ENCODE measurements at places on chromosomes 3 and 15.

GRCh38 chr3:82736696-82737277, 975.3 kb upstream of the GBE1 start:
- DNase-seq = no peak

DNA sequence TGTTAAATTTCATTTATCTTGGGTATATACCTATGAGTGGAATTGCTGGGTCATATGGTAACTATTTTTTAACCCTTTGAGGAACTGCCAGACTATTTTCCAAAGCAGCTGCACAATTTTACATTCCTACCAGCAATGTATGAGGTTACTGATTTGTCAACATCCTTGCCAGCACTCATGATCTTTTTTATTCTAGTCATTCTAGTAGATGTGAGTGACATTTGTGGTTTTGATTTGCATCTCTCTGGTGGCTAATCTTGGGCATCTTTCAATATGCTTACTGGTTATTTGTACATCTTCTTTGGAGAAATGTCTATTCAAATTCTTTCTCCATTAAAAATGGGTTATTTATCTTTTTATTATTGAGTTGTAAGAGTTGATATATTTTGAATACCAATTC, 21.3 kb upstream of the LRRC58 start:
- no peak for DNase-seq

- peak; percentile 12 for DNase-seq
Measured at GRCh38 chr15:23687143-23687470, at the start of gene NDN. TSS of gene NDN (minus strand) at chr15:23687305. CDS start at chr15:23687217, 88 bp downstream.

- peak; percentile 48 for DNase-seq
Measured at GRCh38 chr15:41811432-41812195, 16.3 kb upstream of the JMJD7 start.

- no peak for DNase-seq
Measured at GRCh38 chr15:65377105-65377975, 462 bp downstream of the IGDCC3 start.

- no peak for DNase-seq
Measured at GRCh38 chr3:12954891-12955650, 113.7 kb upstream of the RPL32 start.

GRCh38 chr15:76904461-76905012, 603 bp downstream of the SCAPER start:
- no peak for DNase-seq

DNA sequence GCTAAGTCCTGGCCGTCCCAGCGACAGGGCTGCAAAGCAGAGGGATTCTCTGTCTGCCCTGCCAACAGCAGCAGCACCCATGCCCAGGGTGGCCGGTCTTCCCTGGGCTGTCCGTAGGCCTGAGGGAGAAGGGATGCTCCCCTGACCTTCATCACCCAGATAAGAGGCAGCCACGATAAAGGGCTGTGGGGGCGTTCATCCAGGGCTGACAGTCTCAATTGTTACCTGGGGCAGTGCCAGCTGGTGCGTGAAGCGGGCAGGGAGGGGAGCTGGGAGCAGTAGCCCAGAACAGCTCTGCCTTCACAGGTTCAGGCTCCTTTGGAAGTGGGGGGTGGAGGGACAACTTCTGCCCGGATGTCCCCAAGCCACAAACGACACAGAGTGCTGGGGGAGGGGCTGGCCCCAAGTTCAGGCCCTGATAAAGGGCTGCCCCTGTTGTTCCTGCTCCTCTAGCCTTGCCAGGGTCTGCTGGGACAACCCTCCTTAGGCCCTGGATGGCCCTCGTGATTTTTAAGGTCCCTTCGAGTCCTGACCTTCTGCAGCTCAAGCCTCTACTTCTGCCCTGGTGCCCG, 94.7 kb downstream of the RAB11A start:
- no peak for DNase-seq

GRCh38 chr3:32952369-32953077, 1.1 kb downstream of the CCR4 start:
- no peak for DNase-seq
